Stimulated activated CD4-positive, alpha-beta T cell treated with anti-CD3 and anti-CD28 coated beads, Interleukin-15, amount 100 ng/mL, for 1 hour (primary cell): ENCODE measurements at places on chromosomes 3 and 15.

DNA sequence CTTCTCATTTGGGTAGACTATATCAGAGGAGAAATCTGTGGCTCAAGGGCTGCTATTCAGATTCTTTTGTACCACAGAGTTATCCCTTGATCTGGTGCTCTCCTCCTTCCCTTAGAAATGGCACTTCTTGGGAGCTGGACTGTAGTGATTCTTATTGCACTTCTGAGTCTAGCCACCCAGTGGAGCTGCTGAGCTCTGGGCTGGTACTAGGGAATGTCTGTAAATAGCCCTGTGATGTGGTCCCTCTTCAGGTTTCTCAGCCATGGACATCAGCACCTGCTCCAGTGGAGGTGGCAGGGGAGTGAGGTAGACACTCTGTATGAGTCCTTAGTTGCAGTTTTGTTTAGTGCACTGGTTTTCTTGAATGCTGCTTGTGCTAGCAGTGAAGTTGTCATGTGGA is 1292.6 kb downstream of the SI start:
- DNase-seq, result no peak

GRCh38 chr15:40929660-40930429 is 705 bp downstream of the DLL4 start:
- no peak for DNase-seq

GRCh38 chr3:105832644-105833043 is 36.2 kb downstream of the CBLB start:
- no peak for DNase-seq

DNA sequence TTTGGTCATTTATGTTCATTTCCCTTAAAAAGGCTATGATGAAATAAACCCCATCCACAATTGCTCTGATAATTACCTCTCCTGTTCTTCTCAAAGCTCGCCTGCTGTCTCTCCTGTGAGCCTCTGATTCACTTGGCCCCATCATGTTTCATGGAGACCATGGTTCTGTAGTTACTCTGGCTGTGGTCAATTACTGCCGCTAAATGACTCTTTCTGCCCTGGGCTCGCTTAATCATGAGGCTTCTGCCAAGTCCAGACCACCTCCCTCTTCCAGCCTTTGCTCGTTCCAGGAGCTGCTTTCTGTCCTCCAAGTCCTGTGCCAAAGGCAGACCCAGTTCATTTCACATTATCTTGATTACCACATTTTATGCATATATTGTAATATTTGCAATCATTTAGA is 91.9 kb downstream of the THSD4 start:
- no peak for DNase-seq
